Trophoblast cell (in vitro differentiated cells and primary cell): ENCODE measurements at places on chromosomes 6 and 20.
A peak's percentile ranks its signal among the peaks of the same experiment; 100 is the strongest.

DNA sequence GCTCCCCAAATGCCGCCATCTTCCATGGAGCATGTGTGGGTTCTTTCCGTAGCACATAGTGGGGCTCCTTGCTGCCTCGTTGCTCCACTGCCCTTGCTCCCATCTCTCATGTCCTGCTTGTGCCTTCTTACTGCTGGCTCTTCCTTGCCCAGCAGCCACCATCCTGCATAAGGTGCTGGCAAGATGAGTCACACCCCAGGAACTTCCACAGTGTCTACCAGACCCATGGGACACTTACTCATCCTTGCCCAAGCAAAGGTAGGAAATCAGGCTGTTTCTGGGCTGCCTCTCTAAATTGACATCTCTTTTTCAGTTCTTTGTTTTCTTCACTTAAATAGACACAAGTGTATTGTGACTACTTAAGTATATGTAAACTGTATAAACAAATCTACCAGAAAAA lies 39.4 kb upstream of the RGS17 start:
- peak; percentile 56 for DNase-seq

- no peak for DNase-seq
Observed at GRCh38 chr20:20020908-20021307, 3.7 kb downstream of the NAA20 start.

- no peak for DNase-seq
Observed at GRCh38 chr6:104585646-104586045, 274.1 kb downstream of the HACE1 start.

DNA sequence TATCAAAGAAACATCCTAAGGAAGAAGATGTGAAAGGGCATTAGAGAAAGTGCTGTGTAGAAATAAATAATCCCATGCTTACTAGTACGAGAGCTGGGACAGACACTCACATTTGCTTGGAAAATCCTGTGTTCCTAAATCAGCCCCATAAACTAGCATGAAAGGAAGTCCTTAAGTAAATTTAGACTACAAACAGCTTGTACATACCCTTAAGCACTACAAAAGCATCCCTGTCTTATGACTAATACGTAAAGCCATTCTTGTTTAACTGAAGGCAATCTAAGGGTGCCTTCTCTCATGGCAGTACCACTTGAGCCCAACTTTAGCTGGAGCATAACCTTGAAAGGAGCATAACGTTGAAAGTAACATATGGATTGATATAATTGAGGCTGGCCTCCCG lies 15.4 kb upstream of the FOXQ1 start:
- DNase-seq: no peak

- DNase-seq: no peak
Observed at GRCh38 chr6:68632734-68633133, 2.3 kb upstream of the ADGRB3 start.
